Upper lobe of right lung (tissue), 1 donor: ENCODE measurements at places on chromosomes 3 and 15. TPM values are rescaled to one million over a fixed set of nuclear protein-coding genes. Genes with fewer than 3 reads are reported as not detected.

GABRR3 gene
- total RNA-seq = not detected

GRCh38 chr3:84439476-84439875 lies 519.3 kb upstream of the CADM2 start:
- no peaks in the 10 kb centered on the region for H3K27me3 ChIP-seq
- H3K4me1 ChIP-seq = no peaks in the 10 kb centered on the region
- DNase-seq = no peak
- no peak overlapping the region for H3K4me3 ChIP-seq
- no peaks in the 10 kb centered on the region for H3K36me3 ChIP-seq

DNA sequence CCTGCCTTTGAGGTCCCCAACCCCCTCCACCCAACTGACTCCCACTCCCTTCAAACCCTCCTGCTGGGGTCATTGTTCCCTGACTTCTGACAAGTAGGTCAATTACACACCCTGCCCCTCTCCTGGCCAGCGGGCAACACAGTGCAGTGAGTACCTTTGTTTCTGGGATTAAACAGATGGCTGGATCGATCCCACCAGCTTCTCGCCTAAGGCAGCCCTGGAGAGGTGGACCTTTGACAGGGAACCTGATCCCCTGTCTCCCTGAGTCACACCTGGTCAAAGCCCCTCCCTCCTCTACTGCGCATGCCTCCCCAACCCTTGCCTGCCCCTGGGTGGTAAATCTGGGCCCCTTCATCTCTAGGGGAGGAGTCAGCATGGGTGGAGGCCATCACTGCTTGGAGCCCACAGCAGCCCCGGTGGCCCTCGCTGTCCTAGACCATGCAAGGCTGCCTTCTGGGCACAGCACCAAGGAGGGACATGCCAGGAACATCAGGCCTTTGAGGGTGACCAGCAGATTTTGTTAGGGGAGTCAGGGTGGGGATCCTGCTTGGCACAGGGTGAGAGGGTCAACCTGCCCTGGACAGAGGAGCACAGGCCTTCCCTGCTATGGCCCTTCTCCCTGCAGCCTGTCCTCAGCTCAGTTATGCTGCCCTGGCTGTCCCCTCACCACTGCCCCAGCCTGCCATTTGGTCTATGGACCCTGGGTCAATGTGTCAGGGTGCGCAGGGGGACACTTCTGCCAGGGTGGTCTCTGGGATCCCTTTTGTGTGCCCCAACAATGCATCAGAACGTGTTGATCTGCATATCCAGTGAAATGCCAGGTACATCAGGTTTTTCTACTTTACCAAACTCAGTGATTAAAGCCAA lies 9.8 kb upstream of the PRR23E start:
- H3K27me3 ChIP-seq = no peaks in the 10 kb centered on the region
- H3K4me1 ChIP-seq = no peaks in the 10 kb centered on the region
- DNase-seq = peak; percentile 52
- H3K4me3 ChIP-seq = no peak overlapping the region
- no peaks in the 10 kb centered on the region for H3K36me3 ChIP-seq

TGM5 gene
- total RNA-seq = not detected

DNA sequence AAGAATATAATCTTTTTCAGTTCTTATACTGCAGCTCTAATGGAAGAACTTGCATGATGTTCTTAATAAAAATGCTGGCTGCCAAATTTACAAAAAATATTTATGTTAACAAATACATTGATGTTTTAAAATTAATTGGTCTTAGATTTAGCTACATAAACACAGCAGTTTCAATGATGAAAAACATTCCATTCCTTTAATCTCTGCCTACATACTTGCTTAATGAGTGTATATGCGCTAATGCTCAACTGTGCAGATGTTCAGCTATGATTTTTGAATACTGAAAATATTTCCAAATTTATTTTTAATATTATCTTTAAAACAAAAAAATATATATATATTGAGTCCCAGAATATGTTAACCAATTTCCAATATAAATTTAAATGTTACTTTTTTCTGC lies 867.4 kb downstream of the ROBO1 start:
- no peaks in the 10 kb centered on the region for H3K36me3 ChIP-seq
- no peak overlapping the region for H3K27ac ChIP-seq
- no peaks in the 10 kb centered on the region for H3K4me1 ChIP-seq

NMNAT3 gene
- 4.6 TPM for total RNA-seq

DNA sequence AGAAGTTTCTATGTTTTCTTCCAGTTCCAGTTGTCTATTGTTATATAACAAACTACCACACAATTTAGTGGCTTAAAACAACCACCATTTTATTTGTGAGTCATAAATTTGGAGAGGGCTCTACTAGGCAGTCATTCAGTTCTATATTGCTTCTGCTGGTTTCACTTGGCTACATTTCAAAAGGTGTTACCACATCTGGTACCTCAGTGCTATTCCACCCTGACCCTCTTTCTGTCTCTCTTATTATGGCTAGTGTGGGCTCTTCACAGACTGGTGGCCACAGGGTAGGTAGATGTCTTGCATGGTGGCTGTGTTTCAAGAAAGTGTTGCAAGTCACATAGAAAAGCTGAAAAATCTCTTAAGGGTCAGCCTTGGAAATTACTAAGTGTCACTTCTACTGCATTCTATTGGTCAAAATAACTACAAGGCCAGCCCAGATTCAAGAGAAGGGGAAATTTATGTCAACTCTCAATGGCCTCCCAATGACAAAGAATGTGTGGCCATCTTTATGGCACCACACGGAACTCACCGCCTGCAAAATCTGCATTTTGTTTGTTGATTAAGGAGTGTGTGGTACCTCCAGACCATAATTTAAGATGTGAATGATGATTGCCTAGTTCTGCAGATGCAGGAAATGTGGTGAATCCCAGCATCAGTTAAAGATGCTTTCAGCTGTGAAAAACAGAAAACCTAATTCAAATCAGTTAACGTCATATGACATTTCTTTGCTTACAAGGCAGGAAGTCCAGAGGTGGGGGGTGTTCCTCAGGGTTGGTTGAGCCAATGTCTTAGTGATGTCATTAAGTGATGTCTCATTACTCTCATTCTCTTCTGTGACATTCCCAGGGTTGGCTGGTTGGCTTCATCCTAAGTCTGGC lies 105.8 kb upstream of the RASGRP1 start:
- no peak for DNase-seq
- no peaks in the 10 kb centered on the region for H3K4me1 ChIP-seq
- H3K27ac ChIP-seq = no peak overlapping the region
- H3K36me3 ChIP-seq = no peaks in the 10 kb centered on the region
- no peaks in the 10 kb centered on the region for H3K27me3 ChIP-seq
- no peak overlapping the region for H3K4me3 ChIP-seq

DNA sequence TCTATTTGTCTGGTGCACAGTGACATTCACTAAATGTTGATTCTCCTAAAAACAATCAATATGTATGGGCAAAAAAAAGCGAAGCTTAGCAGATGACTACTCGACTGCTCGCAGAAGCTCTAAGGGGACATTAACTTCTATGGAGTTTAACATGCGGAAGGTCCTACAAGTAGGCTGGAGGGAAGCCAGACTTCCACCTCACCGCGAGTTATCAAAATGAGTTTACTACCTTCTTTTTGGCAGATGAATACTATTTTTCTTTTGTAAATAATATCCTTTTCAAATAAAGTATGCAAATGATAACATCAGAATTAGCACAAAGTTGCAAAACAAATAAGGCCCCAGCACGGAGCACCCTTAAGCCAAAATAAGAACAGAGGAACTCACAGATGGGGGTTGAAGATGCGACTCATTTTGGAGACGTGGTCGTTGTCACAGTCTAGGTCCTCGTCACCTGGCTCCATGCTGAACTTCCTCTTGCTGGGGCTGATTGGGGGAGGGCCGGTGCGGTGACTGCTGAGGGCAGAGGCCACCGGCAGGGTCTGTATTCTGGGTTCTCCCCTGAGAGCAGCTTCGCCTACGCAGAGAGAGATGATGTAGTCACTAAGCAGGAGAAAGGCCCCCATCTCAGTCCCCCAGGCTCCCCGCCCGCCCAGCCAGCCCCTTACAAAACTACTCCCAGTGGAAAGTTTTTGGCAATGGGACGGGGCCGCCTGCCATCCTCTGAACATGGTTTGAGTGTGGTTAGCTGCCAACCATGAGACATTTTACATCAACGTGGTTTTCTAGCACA lies 42.1 kb downstream of the VGLL4 start:
- H3K36me3 ChIP-seq = peaks cover 18% of the 10 kb centered on the region
- no peak for DNase-seq
- peaks cover 42% of the 10 kb centered on the region for H3K4me1 ChIP-seq
- peak overlapping the region; percentile 75 for H3K27ac ChIP-seq
- H3K4me3 ChIP-seq = no peak overlapping the region
- H3K27me3 ChIP-seq = no peaks in the 10 kb centered on the region

GRCh38 chr3:143098032-143098764 lies 21.4 kb upstream of the CHST2 start:
- H3K36me3 ChIP-seq = no peaks in the 10 kb centered on the region
- no peak for DNase-seq
- H3K4me3 ChIP-seq = no peak overlapping the region
- H3K4me1 ChIP-seq = no peaks in the 10 kb centered on the region
- H3K27me3 ChIP-seq = no peaks in the 10 kb centered on the region

- DNase-seq = peak; percentile 85
- H3K27ac ChIP-seq = no peak overlapping the region
- peaks cover 5% of the 10 kb centered on the region for H3K27me3 ChIP-seq
- no peaks in the 10 kb centered on the region for H3K36me3 ChIP-seq
These were observed 28.3 kb upstream of the ALDH1L1 start for GRCh38 chr3:126208606-126209256.

DNA sequence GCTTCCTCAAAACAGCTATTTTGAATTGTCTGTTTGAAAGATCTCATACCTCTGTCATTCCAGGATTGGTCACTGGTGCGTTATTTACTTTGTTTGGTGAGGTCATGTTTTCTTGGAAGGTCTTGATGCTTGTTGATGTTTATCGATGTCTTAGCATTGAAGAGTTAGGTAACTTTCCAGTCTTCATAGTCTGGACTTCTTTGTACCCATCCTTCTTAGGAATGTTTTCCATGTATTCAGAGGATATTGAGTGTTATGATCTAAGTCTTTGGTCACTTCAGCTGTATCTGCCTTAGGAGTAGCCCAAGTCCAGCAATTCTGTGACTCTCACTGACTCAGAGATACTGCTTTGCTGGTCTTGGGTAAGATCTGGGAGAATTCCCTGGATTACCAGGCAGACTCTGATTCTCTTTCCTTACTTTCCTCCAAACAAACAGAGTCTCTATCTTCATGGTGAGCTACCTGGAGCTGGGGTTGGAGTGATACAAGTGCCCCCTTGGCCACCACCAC lies 398.6 kb downstream of the ZIC4 start:
- no peak overlapping the region for H3K4me3 ChIP-seq
- H3K27me3 ChIP-seq = no peaks in the 10 kb centered on the region
- H3K4me1 ChIP-seq = no peaks in the 10 kb centered on the region
- no peak overlapping the region for H3K27ac ChIP-seq
- no peaks in the 10 kb centered on the region for H3K36me3 ChIP-seq

CRYGS gene
- 3.8 TPM for total RNA-seq

- no peak overlapping the region for H3K27ac ChIP-seq
- DNase-seq = no peak
- no peaks in the 10 kb centered on the region for H3K27me3 ChIP-seq
- no peaks in the 10 kb centered on the region for H3K4me1 ChIP-seq
These were observed 173.7 kb downstream of the CDIN1 start for GRCh38 chr15:36753173-36753572.

GRM7 gene
- not detected for total RNA-seq

RHCG gene
- total RNA-seq = not detected

ANKRD34C gene
- not detected for total RNA-seq

- DNase-seq = no peak
- no peaks in the 10 kb centered on the region for H3K36me3 ChIP-seq
- no peaks in the 10 kb centered on the region for H3K4me1 ChIP-seq
These were observed 127.4 kb upstream of the FAM3D start for GRCh38 chr3:58793938-58794337.

NIT2 gene
- 31.1 TPM for total RNA-seq

DNA sequence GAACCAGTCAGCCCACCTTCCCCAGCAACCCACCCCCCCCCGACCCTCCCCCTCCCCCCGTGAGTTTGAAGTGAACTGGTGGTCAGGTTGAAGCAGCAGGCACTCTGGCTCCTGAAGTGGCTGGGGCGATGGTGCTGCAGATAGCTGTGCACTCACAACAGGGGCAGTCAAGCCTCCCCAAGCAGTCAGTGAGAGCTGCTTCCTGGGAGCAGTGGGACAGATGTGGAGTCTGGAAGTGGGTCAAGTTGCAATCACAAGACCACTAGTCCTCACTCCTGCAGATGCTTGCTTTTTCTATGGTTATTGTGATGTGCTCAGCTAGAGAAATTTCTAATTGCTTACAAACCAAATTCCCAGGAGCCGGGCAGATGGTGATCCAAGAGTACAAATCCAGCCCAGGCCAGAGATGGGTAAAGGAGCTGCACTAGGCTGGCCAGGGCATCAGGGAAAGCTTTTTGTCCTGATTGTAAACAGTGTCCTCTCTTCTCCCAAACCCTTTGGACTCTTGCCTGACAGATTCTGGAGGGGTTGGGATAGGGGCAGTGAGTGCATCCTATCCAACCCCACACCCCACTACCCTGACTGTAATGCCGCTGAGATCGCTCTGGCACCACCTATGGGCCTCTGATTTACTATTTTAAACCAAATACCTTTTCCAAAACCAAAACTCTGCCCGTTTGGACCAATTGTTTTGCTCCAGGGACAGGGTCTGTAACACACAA lies 9.8 kb upstream of the CLPX start:
- DNase-seq = no peak
- H3K27me3 ChIP-seq = no peaks in the 10 kb centered on the region
- H3K27ac ChIP-seq = no peak overlapping the region
- H3K4me3 ChIP-seq = no peak overlapping the region
- no peaks in the 10 kb centered on the region for H3K4me1 ChIP-seq
- H3K36me3 ChIP-seq = no peaks in the 10 kb centered on the region

DNA sequence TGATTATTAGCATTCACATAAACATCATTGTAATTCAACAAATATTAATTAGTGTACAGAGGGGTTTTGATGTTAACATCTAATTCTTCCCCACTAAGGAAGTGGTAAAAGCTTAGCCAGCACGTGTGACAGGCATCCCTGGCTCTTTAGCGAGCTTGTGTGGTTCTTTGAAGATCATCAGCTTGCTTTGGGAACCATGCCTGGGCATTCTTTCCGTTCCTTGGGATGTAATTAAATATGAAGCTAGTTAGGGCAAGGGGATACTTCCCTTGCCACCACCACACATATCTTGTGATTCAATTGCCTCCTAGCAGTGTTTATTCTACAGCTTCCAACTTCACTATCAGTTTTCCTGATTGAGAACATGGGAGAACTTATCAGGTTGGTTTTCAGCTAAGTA lies 246.5 kb downstream of the MYRIP start:
- no peaks in the 10 kb centered on the region for H3K4me1 ChIP-seq
- H3K4me3 ChIP-seq = no peak overlapping the region
- no peaks in the 10 kb centered on the region for H3K27me3 ChIP-seq

DNA sequence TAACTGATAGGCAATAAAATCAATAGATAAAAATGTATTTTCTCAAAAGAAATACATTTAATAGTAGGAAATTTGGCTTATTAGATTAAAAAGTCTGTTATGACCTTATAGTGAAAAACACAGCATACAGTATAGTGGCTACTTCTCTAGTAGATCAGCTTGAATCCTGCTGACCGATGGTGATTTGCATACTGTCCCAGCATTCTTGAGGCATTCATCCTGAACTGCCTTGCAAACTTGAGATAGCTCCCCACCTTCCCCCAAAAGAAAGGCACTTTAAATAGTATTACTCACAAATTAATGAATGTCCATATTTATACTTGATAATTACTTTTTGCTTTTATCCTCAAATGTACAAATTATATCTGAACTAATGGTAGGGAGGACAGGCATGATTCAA lies 6.7 kb downstream of the CHMP2B start:
- H3K4me1 ChIP-seq = peaks cover 14% of the 10 kb centered on the region
- H3K27me3 ChIP-seq = no peaks in the 10 kb centered on the region
- H3K27ac ChIP-seq = no peak overlapping the region
- H3K36me3 ChIP-seq = no peaks in the 10 kb centered on the region
- DNase-seq = no peak
